ENCODE measurements at places on chromosomes 6 and 20.
A peak's percentile ranks its signal among the peaks of the same experiment; 100 is the strongest.

DNA sequence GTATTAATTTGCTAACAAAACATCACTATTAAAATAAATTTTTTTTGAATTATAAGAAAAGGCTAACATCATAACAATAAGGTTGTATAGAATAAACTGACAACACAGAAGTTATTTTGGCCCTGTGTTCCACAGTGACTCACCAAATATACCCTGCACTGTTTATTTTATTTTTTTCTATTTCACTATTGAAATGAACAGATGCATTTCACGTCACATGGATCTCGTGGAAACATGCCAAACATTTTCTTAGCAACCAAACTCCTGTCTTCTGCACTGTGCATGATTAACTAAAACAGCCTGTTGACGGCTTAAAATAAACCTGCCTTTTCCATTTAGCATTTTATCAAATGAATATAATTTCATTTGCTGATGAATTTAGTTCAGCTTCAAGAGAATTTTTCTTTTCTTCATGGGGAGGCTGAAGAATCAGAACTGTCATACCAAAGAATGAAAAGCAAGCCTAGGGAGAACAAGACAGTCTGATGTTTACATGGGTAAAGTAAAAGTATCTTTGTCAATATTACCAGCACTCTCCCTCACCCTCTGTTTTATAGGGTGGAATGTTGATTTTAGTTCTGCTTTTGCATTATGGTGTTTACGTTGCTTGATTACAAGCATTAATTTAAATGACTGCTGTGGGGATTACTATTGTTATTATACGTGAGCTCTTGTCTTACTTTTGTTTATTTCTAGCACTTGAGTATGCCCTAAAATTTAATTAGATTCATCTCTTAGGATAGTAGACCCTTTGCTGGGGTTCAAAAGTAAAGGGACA, 115.3 kb downstream of the LCA5 start:
- DNase-seq = peak; percentile 9

GRCh38 chr20:23205611-23206041, 119.5 kb upstream of the CD93 start:
- DNase-seq = no peak

DNA sequence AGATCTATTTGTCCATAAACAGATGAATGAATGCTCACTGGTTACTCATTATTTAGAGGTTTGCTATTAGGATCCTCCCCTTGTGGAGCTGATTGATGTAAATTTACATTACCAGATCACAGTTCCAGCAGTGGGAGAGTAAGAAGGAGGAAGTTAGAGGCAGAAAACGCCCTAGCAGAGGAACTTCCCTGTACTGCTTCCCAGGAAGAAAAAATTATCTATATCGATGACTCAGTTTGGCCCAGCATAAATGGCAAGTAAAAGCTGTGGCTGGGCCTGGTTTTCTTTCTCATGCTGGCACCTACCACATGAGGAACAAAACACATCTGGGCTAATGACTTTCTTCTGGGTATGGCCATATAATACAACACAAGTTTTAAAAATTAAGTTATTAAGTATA, 35.7 kb downstream of the DNAAF9 start:
- DNase-seq = no peak

DNA sequence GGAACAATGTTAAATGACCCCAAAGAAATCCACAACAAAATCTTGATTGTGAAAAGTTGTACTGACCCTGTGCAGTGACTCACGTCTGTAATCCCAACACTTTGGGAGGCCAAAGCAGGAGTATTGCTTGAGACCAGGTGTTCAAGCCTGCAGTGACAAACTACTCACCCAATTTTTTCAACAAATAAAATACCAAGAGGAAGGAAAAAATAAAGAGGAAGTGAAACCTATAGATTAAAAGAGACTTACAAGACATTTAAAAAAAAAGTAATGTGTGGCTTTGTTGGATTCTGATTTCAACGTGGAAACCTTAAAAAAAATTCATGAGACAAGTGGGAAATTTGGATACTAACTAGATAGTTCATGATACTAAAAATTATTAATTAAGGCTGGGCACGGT, 31.9 kb downstream of the GINS1 start:
- no peak for DNase-seq

DNA sequence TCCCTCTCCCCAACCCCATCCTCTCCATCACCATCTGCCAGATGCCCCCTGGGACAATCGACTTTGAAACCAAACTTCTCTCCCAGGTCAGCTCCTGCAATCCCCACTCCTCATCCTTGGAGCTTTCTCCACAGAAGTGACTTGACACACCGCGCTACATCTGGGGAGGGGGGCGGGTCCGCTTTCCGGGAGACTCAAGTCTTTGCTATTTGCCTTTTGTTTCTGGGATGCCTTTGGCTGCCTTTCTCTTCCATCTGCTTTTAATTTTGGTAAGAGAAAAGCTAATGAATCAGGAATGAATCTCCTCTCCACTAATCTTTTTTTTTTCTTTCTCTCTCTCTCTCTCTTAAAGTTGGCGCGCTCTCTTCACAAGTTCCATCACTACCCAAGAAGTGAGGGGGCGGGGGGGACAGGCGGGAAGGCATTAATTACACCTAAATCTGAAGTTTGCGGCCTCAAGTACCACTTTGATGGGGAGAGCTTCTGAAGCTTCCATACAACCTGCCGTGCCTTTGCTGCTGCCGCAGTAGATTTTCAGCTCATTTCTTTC, 664 bp upstream of the TPBG start:
- peak; percentile 86 for DNase-seq

- no peak for DNase-seq
These were observed 336.3 kb downstream of the CD83 start for GRCh38 chr6:14453712-14454472.

- DNase-seq = no peak
These were observed 36.5 kb downstream of the WDR27 start for GRCh38 chr6:169665289-169665688.

- no peak for DNase-seq
These were observed 532.8 kb downstream of the RFPL4B start for GRCh38 chr6:112879920-112880413.

DNA sequence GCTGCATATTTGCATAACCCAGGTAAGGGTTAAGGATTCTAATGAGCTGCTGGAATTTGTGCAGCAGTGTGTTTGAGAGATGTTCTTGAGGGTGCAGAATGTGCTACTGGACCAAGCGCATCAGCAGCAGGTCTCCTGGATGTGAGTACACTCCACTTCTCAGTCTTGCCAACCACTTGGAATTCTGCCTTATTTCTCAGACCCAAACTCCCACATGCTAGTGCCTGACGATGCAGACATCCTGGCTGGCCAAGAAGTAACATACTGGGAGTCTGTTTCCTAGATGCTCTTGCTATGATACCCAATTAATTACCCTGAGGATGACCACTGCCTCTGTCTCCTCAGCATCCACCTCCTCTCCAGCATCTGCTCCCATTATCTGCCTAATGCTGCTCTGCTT, 186.6 kb downstream of the MOXD1 start:
- DNase-seq = no peak

GRCh38 chr6:29965563-29965872, 23.2 kb downstream of the HLA-A start:
- DNase-seq = no peak

GRCh38 chr6:32148289-32149091, 3.2 kb downstream of the PRRT1 start:
- DNase-seq = no peak

- DNase-seq = peak; percentile 20
These were observed 5.5 kb upstream of the HLA-E start for GRCh38 chr6:30483677-30484279.

GRCh38 chr6:18585032-18585573, 198.0 kb downstream of the RNF144B start:
- DNase-seq = peak; percentile 34

GRCh38 chr6:143872201-143872600, 7.9 kb downstream of the ZC2HC1B start:
- no peak for DNase-seq

DNA sequence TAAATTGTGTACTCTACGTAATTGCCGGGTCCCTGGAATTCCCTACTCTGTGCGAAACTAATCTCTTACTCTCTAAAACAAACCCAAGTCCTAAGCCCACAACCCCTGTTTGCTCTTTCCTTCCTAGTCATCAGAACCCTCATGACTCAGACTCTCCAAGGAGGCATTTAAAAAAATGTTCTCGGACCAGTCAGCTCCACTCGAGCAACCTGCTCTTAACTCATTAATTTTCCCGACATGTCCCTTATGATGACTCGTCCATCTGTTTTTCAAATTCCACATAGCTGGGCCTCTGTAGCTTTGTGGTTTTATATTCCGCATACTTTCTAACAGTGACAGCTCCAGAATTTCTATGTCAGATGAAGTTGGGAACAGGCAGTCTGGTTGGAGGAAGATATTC, 2.6 kb upstream of the MUC22 start:
- DNase-seq = peak; percentile 53

- DNase-seq = no peak
These were observed 75.2 kb upstream of the F13A1 start for GRCh38 chr6:6395581-6396197.

DNA sequence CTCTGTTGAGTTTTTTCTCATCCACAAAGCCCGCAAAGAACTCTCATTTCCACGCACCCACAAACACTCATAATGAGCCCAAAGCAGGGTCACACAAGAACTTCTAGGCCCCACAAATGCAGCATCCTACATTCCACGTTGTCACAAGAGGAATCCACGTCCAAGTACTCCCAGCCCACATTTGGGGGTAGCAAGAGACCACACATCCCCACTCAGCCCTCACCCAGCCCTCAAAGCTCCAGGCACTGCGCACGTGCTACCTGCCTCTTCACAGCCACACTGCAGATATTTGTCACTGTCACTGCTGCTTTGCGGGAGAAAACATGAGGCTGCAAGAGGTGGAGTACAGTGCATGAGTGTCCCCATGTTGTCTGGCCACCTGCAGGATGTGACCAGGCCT, 187.6 kb upstream of the CDYL start:
- no peak for DNase-seq

DNA sequence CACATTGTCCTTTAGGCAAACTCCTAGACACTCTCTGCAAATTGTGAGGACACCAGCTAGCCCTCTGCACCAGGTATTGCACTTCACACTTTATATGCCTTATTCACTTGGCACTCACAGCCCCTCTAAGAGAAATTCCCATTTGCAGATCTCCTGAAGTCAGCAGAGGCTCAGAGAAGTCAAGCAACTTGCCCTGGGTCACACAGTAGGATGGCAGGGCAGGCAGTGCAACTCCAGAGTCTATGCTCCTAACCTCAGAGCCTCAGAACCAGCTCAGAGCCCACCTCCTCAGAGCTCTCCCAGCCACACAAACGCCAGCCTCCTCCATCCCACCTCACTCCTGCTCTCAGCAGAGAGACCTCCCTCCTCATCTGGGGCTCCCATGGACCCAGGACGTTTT, 52.4 kb upstream of the BLCAP start:
- DNase-seq = no peak

Measured in GM04503 (cell line).